IMR-90 (cell line): ENCODE measurements at places on chromosomes 6 and 20. TPM values are rescaled to one million over a fixed set of nuclear protein-coding genes. Genes with fewer than 3 reads are reported as not detected.

GRCh38 chr6:130129762-130130246 is 92.9 kb downstream of the SAMD3 start:
- no peaks in the 10 kb centered on the region for H3K36me3 ChIP-seq
- no peak overlapping the region for H3K27ac ChIP-seq
- peak; percentile 80 for DNase-seq
- no peak overlapping the region for H3K4me3 ChIP-seq

The IMPG1 gene
- not detected in 2 replicates for total RNA-seq

- DNase-seq, result no peak
- no peak overlapping the region for H3K27ac ChIP-seq
- H3K27me3 ChIP-seq, result no peaks in the 10 kb centered on the region
- H3K4me3 ChIP-seq, result no peak overlapping the region
These were observed 77.2 kb downstream of the PTPN1 start for GRCh38 chr20:50587291-50587961.

- peaks cover 21% of the 10 kb centered on the region for H3K27me3 ChIP-seq
- no peaks in the 10 kb centered on the region for H3K36me3 ChIP-seq
- no peak for DNase-seq
- peaks cover 23% of the 10 kb centered on the region for H3K4me1 ChIP-seq
- no peak overlapping the region; the same call in 1 of the 2 replicates for H3K27ac ChIP-seq
These were observed 164.3 kb downstream of the VEGFA start for GRCh38 chr6:43934183-43934802.

GRCh38 chr20:9807136-9807535 is 31.7 kb downstream of the PAK5 start:
- no peaks in the 10 kb centered on the region for H3K4me1 ChIP-seq
- DNase-seq, result no peak
- H3K27me3 ChIP-seq, result no peaks in the 10 kb centered on the region
- H3K36me3 ChIP-seq, result no peaks in the 10 kb centered on the region
- H3K27ac ChIP-seq, result no peak overlapping the region

- no peaks in the 10 kb centered on the region for H3K36me3 ChIP-seq
- H3K4me1 ChIP-seq, result peaks cover 2% of the 10 kb centered on the region
These were observed 109.0 kb downstream of the TNFRSF21 start for GRCh38 chr6:47200536-47201334.

DNA sequence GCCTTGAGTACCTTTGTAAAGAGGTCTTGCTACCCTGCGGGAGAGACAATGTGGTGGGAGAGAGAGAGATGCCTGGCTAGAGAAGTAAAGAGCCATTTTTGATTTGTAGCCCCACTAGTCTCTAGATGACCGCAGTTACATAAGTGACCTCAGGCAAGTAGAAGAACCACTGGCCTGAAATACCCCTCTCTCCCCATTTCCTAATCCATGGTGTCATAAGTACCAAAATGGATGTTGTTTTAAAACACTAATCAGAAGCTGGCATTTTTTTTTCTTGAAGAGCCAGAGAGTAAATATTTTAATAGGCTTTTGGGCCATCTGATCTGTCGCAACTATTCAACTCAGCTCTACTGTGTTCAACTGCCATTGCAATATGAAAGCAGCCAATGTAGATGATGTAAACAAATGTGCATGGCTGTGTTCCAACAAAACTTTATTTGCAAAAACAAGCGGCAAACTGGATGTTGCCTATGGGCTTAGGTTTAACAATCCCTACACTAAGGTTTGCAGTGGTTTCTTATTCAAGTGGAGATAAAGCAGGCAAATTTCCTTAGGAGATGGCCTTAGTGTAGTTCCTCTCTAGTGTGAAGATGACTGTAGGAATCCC is 36.5 kb downstream of the RARS2 start:
- H3K27me3 ChIP-seq, result no peaks in the 10 kb centered on the region
- peak overlapping the region; percentile 46; the same call in 1 of the 2 replicates for H3K27ac ChIP-seq
- peak; percentile 11 for DNase-seq

DNA sequence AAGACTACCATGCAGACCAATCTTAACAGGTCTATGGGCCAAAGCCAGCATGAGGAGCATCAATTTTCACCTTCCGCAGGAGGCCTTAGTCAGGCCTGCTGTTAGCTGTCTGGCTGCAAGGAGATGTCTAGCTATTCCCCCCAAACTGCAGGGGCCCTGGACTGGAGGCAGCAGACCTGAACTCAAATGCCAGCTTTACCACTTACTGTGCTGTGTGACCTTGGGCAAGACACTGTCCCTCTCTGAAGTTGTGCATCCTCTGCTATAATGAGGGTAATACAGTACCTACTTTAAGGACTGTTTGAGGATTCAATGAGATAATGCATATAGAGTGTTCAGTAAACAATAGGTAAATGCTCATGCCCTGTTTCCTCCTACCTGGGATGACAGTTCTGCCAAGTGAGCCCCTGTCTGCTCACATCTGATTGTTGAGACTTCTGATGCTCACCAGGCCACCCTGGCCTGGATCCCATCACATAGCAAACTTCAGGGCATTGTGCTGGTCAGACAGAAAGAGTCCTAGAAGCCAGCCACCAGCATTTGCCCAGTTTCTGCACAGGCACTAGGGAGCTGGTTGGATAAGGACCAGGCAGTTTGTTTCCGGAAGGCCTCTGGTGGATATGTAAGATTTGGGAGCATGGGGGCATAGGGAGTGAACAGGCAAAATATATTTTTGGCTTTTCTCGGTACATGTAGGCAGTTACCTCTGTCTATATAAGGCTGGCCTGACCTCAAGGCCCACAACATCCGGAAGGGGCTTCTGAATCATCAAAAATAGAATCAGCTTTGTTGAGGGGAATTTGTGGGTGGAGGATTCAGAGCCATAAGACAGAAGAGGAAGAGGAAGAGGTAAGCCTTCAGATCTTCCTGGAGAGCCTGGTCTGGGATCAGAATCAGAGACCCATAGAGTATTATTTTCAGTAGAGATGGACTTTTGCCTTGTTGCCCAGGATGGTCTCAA is 2.3 kb upstream of the OCSTAMP start:
- peaks cover 2% of the 10 kb centered on the region for H3K27me3 ChIP-seq
- peaks cover 1% of the 10 kb centered on the region; the same call in 1 of the 2 replicates for H3K4me1 ChIP-seq
- no peaks in the 10 kb centered on the region for H3K36me3 ChIP-seq
- no peak for DNase-seq

The PRR18 gene
- not detected in 2 replicates for total RNA-seq

DNA sequence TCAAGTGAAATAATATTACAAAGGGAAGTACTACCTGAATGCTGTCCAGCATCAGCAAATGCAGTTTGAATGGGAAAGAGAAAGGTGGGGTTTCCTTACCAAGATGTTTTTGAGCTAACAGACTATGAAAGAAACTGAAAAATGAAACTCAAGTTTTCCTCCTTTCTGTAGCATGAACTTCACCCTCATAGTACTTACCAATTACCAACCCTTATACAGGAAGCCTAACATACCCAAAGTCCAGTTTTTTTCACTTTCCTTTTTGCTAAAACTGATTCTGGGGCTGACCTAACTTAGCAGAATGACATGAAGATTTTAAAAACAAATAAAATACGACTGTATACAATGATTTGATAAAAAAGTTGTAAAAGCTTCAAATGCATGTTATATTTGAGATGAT is 5.2 kb downstream of the ZNFX1 start:
- H3K27me3 ChIP-seq, result no peaks in the 10 kb centered on the region
- H3K27ac ChIP-seq, result no peak overlapping the region
- H3K4me1 ChIP-seq, result peaks cover 6% of the 10 kb centered on the region; the same call in 1 of the 2 replicates

The PDE7B gene
- 12.4 and 15.6 TPM in 2 replicates for total RNA-seq

The SYCP2 gene
- 0.18 and 0.56 TPM in 2 replicates for total RNA-seq

DNA sequence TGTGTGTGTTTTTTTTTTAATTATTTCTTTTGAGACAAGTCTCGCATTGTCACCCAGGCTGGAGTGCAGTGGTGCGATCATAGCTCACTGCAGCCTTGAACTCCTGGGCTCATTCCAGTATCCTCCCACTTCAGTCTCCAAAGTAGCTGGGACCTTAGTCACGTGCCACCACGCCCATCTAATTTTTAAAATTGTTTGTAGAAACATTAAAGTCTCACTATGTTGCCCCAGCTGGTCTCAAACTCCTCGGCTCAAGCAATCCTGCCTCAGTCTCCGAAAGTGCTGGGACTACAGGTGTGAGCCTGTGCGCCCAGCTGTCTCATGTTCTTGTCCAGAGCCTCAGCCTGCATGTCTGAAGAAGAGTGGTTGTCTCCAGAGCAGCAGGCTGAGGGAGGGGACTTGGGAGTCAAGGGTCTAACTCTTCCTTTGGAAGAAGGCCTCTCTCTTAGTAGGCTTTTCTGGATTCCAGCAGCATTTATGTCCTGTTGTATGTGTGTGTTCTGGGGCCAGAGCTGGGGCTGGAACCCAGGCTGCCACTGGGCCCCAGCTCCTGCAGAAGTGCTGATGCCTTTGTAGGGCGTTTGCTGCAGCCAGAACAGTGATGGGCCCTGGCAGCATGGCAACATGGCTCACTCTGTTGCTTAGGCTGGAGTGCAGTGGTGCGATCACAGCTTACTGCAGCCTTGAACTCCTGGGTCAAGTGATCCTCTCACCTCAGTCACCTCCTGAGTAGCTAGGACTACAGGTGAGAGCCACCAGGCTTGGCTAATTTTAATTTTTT is 5.4 kb downstream of the DNMT3B start:
- no peak overlapping the region for H3K4me3 ChIP-seq
- H3K27ac ChIP-seq, result no peak overlapping the region
- H3K36me3 ChIP-seq, result no peaks in the 10 kb centered on the region
- H3K27me3 ChIP-seq, result no peaks in the 10 kb centered on the region

DNA sequence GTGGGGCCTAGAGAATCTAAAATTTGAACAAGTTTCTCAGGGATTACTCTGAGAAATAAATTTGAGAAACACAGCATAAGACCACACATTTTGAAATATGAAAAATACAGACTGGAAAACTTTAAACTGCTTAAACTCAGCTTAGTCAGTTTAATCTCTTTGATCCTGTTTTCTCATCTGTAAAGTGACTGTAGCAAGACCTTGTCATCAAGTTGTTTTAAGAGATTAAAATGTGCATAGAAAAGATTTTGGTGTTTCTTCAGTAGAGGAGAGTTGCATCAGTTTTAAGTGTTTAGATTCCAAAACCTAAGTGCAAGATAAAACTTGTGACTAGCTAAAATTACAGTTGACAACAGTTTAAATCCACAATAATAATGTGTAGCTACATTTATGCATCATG is 8.1 kb upstream of the BCKDHB start:
- H3K36me3 ChIP-seq, result no peaks in the 10 kb centered on the region
- peaks cover 7% of the 10 kb centered on the region for H3K27me3 ChIP-seq
- H3K4me1 ChIP-seq, result no peaks in the 10 kb centered on the region
- no peak for DNase-seq

GRCh38 chr6:81262656-81263055 is 489.8 kb downstream of the TENT5A start:
- no peaks in the 10 kb centered on the region for H3K4me1 ChIP-seq
- H3K4me3 ChIP-seq, result no peak overlapping the region
- no peaks in the 10 kb centered on the region for H3K27me3 ChIP-seq
- no peak for DNase-seq
- no peak overlapping the region for H3K27ac ChIP-seq

GRCh38 chr6:134870677-134871498 is 79.0 kb downstream of the ALDH8A1 start:
- no peak overlapping the region for H3K4me3 ChIP-seq
- H3K4me1 ChIP-seq, result no peaks in the 10 kb centered on the region
- DNase-seq, result peak; percentile 77
- H3K36me3 ChIP-seq, result no peaks in the 10 kb centered on the region
- peak overlapping the region; percentile 43; the same call in 1 of the 2 replicates for H3K27ac ChIP-seq

The PKIB gene
- 12.2 and 13.1 TPM in 2 replicates for total RNA-seq

The ID1 gene
- total RNA-seq, result 174 and 186 TPM in 2 replicates

The ELOVL2 gene
- 7.9 and 10.6 TPM in 2 replicates for total RNA-seq

The KIF25 gene
- not detected in 2 replicates for total RNA-seq

The GHRH gene
- not detected in 2 replicates for total RNA-seq

The RSPH3 gene
- total RNA-seq, result 3.0 and 3.3 TPM in 2 replicates

- no peak overlapping the region for H3K27ac ChIP-seq
- no peak for DNase-seq
- H3K4me1 ChIP-seq, result no peaks in the 10 kb centered on the region; the same call in none of the 2 replicates
- no peaks in the 10 kb centered on the region for H3K36me3 ChIP-seq
- no peak overlapping the region for H3K4me3 ChIP-seq
These were observed 32.3 kb downstream of the MOXD1 start for GRCh38 chr6:132368916-132369481.

DNA sequence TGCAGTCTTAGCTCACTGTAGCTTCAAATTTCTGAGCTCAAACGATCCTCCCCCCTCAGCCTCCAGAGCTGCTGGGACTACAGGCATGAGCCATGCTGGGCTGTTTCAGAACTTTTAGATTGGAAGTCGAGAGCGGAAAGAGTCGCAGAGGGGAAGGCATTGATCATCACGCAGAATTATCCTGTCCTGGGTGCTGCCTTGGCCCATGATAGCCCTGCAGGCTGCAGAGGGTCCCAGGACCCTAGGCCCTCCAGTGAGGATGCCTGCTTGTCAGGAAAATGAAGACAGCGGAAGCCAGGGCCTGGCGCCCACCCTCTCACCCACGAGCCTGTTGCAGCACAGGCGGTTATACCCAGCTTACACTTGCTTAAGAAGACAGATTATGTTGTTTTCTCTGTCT is 9.1 kb downstream of the TMEM181 start:
- H3K36me3 ChIP-seq, result peaks cover 6% of the 10 kb centered on the region; the same call in 1 of the 2 replicates
- H3K27ac ChIP-seq, result no peak overlapping the region
- DNase-seq, result no peak
- peaks cover 1% of the 10 kb centered on the region; the same call in 1 of the 2 replicates for H3K4me1 ChIP-seq
- H3K4me3 ChIP-seq, result no peak overlapping the region

GRCh38 chr20:20472684-20473274 is 104.9 kb downstream of the INSM1 start:
- no peaks in the 10 kb centered on the region for H3K4me1 ChIP-seq
- H3K36me3 ChIP-seq, result no peaks in the 10 kb centered on the region
- H3K4me3 ChIP-seq, result no peak overlapping the region

The IPCEF1 gene
- under 0.01 TPM in 2 replicates for total RNA-seq

The SNAP25 gene
- 1.1 and 2.8 TPM in 2 replicates for total RNA-seq

GRCh38 chr20:45037050-45037449 is 63.9 kb downstream of the KCNS1 start:
- DNase-seq, result peak; percentile 63
- no peak overlapping the region for H3K27ac ChIP-seq
- 0 out of 2 replicates have a peak, but pooled peaks cover 2% of the 10 kb centered on the region for H3K36me3 ChIP-seq
- H3K4me3 ChIP-seq, result no peak overlapping the region

The ADAM33 gene
- under 0.01 and 0.18 TPM in 2 replicates for total RNA-seq

The OTOR gene
- total RNA-seq, result not detected in 2 replicates

- H3K27me3 ChIP-seq, result peaks cover 82% of the 10 kb centered on the region
- H3K27ac ChIP-seq, result no peak overlapping the region
- no peaks in the 10 kb centered on the region for H3K4me1 ChIP-seq
- no peaks in the 10 kb centered on the region for H3K36me3 ChIP-seq
- no peak for DNase-seq
These were observed 71.3 kb upstream of the KCNG1 start for GRCh38 chr20:51094221-51094620.

- H3K36me3 ChIP-seq, result no peaks in the 10 kb centered on the region
- no peak overlapping the region for H3K27ac ChIP-seq
- peaks cover 20% of the 10 kb centered on the region for H3K4me1 ChIP-seq
- H3K27me3 ChIP-seq, result no peaks in the 10 kb centered on the region
These were observed 38.4 kb upstream of the TGM2 start for GRCh38 chr20:38203337-38203980.

The SLC35D3 gene
- total RNA-seq, result not detected in 2 replicates
